ENCODE measurements at places on chromosomes 1 and 21.

DNA sequence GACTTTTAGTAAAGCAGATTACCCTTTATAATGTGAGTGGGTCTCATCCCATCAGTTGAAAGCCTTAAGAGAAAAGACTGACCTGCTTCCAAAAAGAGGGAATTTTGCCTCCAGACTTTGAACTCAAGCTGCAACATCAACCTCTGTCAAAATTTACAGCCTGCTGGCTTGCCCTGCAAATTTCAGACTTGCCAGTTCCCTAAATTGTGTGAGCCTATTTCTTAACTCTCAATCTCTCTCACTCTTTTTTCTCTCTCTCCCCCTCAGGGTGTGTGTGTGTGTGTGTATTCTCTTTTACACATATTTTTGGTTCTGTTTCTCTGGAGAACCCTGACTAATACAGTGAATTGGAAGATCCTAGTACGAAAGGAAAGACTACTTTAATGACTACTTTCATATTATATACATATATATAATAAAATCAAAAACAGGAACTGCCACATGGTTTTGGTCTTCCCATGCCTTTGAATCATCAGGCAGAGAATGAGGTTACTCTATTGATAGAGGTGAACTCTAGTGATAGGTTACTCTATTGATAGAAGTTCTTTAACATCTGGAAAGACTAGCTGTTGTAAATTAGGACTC, 6.4 kb downstream of the OR2C3 start:
- no peak for DNase-seq

DNA sequence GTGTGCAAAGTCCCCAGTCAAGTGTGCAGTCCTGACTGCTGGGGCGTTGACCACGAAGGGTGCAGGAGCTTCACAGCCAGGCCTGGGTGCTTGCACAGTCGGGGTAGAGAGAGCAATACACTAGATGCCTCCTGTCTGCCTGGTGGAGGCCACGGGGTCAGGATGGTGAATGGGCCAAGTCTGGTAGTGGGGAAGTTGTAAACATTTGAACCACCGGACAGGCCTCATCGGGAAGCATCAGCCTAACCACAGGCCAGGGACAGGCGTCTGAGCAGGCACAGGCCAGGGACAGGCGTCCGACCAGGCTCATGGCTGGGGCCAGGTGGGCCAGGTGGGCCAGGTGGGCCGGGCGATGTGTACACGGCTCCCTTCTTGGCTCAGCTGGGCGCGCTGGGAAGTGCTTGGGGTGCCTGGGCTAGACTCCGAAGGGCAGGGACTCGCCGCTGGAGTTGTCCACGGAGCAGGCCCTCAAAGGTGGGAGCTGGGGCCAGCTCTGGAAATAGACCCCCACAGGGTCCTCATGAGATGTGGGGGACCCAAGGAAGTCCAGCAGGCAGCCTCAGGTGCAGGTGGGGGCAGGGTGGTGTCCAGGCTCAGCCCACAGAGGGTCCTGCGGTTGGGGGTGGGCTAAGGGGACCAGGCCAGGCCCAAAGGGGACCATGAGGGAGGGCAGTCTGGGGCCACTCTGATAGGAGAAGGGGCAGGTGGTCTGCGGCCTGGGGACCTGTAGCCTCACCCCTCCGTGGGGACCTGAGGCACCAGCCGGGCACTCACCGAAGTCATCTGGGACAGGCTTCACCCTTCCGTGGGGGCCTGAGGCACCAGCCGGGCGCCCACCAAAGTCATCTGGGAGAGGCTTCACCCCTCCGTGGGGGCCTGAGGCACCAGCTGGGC, 15.0 kb downstream of the COL6A1 start:
- no peak for DNase-seq

DNA sequence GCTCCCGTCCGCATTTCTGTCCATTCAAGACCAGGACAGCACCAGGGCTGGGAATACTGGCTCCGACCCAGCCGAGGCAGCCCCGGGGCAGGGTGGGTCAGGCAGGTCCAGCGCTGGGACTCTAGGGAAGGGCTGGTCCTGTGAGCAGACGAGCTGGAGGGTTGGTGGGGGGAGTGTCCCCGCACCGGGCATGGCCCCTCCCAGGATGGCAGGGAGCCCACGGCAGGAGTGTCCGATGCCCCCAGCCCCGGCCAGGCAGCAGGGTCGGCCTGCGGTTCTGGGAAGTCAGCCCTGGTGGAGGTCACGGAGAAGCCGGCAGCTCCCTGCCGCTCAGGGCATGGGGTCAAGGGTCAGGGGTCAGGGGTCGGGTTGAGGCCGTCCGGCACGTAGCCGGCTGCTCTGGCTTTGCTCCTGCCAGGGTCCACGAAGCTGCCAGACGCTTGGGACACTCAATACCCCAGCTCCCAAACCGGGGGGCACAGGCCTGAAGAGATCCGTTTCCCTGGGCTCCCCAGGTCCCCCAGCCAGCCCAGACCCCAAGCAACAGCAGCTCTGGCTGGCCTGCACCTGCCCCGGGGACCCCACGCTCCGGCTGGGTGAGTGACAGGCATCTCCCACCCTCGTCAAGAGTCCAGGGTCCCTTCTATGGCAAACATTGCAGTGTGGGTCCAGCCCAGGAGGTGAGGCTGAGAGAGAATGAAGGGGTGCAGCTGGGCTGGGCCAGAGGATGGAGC, 6.7 kb downstream of the C1QTNF12 start:
- DNase-seq, result no peak

GRCh38 chr1:228445843-228446650, 29.4 kb upstream of the TRIM17 start:
- no peak for DNase-seq

GRCh38 chr1:243465081-243465480, 209.2 kb downstream of the SDCCAG8 start:
- peak; percentile 23 for DNase-seq

DNA sequence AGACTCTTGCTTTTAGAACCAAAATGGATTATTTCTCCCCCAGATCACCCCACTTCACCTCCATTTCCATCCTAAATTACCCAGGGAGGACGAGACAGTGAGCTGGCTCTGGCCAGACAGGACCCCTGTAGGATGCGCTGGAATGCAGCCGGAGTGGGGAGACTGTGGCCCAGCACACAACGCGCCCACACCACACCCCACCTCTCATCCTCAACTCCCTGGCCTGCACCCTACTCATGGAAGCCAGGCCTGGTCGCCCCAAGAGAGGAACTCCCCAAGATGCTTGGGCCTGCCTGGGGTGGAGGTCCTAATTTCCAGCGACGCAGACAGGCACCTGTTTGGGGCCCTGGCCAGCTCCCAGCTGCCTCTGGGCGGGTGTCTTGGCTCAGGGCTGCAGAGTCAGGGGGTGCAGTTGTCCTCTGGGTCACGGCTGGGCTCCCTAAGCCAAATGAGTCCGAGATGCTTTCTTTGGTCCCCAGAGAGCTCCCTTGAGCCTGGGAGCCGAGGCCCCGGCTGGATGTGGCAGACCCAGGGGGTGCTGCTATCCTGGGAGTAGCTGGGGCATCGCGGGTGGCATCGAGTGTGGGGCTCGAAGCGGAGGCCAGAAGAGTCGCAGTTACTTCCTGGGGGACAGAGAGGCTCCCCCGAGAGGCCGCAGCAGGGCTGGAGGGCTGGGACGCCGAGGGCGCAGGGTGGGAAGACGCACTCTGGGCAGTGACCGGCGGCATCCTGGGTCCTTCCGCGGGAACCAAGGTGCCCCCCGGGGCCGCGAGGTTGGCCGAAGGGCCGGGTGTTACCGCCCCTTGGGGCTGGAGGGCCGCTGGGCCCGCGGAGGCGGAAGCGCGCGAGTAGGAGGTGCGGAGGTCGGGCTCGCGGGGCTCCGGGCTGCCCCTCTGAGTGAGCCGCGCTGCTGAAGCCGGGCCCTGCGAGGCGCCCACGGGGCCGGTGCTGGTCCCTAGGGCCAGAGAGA, 10.4 kb downstream of the CLEC20A start:
- no peak for DNase-seq

- no peak for DNase-seq
Observed at GRCh38 chr1:150273311-150273710, 721 bp downstream of the C1orf54 start.

DNA sequence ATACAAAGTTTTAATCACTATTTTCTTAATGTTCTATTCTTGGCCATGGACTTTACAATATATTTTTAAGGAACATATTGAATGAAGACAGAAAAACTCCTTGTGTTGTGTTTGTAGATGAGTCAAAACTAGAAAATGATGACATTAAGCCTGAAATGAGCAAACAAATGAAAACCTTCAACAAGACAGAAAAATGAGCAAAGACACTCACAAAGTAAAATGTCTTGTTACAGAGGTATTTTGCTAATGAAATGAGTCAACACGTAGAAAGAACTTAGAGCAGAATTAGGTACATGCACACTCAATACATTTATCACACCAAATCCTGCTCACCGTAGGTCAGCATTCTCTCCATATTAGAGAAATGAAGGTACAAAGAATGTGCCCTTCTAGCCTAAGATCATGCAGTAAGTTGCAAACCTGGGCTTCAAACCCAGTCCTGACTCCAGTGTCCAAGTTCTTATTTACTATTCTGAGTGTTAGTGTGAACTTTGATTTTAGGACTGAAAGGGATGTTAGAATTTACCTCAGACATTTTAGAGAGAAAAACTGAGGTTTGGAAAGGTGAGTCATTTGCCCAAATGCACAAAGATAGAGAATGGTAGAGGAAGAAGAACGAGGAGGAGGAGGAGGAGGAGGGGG, 133.9 kb upstream of the SGIP1 start:
- DNase-seq, result no peak

DNA sequence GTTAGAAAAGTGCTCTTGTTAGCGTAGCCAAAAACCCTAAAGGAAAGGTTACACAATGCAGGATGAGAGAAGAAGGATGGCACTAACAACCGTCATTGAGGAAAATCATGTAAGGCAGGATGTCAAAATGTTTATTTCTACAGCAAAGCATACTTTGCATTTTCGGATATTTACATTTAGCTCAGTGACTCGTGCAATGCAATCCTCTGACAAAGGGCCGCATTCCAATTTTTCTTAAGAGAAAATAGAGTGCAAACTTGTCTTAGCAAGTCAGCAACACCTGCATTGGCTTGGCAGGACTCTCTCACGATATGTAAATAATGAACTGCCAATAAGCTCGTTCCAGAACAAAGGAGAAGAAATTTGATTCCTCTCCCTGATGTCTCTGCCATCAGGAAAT, 33.3 kb downstream of the TIAM1 start:
- DNase-seq, result peak; percentile 70

GRCh38 chr1:200625381-200625824, 4.9 kb upstream of the KIF14 start:
- peak; percentile 75 for DNase-seq

All from mammary epithelial cell (primary cell).